ENCODE measurements at places on chromosomes 5 and 9.

GRCh38 chr5:179269781-179270543 lies 75.3 kb downstream of the ADAMTS2 start:
- DNase-seq = no peak

- no peak for DNase-seq
These were observed 69.8 kb downstream of the EQTN start for GRCh38 chr9:27227192-27227591.

DNA sequence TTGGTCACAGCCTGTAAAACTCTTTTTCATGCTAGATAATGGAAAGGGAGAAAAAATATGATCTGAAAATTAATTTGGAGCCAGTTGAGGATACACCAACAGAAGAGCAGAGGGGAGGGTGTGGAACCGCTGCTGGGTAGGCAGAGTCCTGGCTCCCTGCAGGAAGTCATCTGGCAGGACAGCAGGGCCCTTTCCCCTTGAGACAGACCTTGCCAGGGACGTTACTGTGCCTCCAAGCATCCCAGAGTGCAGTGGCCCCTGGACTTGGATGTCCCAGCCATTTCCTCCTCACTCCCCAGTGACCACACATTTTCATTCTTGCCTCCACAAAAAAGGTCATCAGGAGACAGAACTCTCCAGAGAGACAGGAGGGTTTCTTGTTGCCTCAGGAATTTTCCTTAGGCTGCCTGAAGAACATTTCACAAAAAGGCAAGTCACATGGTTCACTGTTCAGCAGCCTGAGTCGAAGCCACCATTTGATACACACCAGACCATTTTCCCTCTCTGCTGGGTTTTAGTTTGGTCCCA lies 5.9 kb downstream of the TRPM3 start:
- DNase-seq = no peak

DNA sequence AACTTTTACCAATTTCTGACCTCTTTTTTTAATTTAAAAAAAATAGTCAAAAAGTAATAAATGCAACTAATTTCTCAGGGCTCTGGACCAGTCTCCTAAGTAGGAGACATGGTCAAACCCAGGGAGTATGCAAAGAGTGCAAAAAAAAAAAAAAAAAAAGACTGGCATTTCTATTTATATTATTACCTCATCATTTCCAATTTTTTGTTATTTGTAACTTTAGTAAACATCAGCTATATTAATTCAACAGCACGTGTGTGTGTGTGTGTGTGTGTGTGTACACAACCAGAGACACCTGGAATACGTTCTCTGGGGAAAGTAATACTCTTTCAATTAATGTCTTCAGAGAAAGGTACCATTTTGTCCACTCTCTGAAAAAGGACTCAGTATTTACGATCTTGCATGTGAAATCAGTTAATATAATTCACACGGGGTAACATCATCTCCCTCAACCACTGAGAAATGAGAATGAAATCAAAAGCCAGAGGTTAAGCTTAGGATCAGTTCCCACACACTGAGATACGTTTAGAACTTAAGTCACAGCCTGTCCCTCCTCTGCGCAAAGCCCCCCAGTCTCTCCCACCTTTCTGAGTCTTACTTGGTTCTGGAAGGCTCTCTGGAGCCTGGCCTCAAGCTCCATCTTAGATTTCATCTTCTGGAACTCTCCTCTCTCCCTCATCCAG lies 21.9 kb downstream of the ZNF608 start:
- no peak for DNase-seq

GRCh38 chr5:113612060-113612496 lies 98.6 kb downstream of the YTHDC2 start:
- no peak for DNase-seq

- no peak for DNase-seq
These were observed 220.4 kb upstream of the CD180 start for GRCh38 chr5:67416986-67417385.

GRCh38 chr5:157106630-157107461 lies 2.0 kb downstream of the HAVCR2 start:
- peak; percentile 38 for DNase-seq

DNA sequence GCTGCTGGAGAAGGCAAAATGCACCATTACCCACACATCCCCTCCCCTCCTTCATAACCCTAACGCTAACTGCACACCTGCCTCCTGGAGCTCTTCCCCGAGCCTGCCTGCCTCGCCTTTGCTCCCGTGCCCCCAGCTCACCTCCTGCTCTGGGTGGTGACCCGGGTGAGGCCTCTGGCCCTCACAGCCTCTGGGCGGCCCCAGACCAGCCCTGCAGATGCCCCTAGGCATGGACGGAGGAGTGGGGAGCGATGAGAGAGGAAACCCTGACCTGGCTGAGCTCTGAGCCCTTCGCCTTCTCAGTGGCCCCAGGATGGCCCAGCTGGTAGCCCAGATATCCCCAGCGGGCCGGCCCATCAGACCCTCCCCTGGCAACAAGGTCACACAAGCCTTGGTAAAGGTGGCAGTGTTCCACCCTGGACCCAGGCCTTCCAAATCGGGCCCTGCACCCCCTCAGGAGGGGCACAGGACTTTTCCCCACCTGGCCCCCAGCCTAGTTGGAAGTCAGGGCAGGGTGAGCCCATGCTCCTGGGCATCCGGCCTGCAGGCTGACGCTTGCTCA lies 14.5 kb upstream of the CAMSAP1 start:
- no peak for DNase-seq

GRCh38 chr5:101796427-101796826 lies 499.7 kb downstream of the SLCO4C1 start:
- no peak for DNase-seq

DNA sequence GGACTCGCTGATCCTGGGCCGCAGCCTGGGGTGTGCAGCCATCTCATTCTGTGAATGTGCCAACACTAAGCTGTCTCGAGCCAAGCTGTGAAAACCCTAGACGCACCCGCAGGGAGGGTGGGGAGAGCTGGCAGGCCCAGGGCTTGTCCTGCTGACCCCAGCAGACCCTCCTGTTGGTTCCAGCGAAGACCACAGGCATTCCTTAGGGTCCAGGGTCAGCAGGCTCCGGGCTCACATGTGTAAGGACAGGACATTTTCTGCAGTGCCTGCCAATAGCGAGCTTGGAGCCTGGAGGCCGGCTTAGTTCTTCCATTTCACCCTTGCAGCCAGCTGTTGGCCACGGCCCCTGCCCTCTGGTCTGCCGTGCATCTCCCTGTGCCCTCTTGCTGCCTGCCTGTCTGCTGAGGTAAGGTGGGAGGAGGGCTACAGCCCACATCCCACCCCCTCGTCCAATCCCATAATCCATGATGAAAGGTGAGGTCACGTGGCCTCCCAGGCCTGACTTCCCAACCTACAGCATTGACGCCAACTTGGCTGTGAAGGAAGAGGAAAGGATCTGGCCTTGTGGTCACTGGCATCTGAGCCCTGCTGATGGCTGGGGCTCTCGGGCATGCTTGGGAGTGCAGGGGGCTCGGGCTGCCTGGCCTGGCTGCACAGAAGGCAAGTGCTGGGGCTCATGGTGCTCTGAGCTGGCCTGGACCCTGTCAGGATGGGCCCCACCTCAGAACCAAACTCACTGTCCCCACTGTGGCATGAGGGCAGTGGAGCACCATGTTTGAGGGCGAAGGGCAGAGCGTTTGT lies 19.9 kb downstream of the PTGES2 start:
- no peak for DNase-seq

- DNase-seq = no peak
These were observed 242.9 kb downstream of the MCTP1 start for GRCh38 chr5:95042037-95042436.

DNA sequence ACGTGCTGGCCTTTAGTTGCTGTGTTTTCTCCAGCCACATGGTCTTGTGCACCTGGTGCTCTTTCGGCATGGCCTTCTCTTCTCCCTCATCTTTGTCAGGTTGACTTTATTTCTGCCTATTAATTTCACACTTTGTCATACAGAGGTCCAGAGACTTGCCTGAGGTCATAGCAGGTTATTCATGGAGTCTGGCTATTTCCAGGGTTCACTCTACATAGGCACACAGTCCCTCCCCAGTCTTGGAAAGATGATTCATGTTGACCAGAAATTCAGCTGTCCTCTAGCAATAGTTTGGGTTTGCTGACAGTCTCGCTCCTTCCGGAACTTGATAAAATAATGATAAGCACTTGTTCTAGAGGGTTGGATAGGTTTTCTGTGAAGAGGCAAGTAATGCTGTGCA lies 81.6 kb downstream of the ARHGAP26 start:
- no peak for DNase-seq

DNA sequence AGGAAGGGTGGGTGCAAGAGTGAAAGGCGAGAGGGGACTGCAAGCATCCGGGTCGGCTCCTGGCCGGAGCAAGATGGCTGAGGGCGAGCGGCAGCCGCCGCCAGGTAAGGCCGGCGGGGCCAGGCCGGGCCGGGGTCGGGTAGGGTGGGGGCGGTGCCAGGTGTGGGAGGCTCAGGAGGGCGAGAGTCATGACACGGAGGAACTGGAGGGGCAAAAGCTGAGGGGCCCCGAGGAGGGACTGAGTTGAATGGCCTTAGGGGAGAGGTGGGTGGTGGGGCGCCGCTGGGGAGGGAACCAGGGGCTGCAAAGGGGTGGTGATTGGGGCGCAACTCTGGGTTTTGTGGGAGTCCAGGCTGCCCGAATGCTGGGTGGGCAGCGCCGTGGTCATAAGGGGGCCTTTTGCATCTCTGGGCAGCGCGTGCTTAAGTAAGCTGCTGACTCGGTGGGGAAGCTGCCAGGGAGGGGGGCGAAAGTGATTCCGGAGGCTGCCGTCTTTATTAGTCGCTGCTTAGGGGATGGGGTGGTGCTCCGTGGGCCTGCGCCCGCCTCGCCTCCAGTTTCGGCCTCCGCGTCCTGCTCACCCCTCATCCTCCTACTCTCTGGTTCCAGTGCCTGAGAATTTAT lies 425 bp downstream of the PTPA start:
- DNase-seq = peak; percentile 24

DNA sequence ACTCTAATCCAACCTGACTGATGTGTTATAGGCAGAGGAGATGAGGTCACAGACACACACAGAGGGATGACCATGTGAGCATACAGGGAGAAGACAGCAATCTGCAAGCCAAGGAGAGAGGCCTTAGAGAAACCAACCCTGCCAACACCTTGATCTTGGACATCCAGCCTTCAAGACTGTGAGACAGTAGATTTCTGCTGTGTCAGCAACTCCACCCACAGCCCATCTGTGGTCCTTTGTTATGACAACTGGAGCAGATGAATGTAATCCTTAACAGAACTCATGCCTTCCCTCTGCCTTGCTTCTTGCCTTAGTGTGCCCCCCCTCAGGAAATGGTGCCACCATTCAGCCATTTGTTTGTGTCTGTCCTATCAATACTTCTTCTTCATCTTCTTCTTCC lies 107.4 kb downstream of the NXNL2 start:
- DNase-seq = no peak

- DNase-seq = no peak
These were observed 1.7 kb downstream of the FREM1 start for GRCh38 chr9:14908295-14909180.

GRCh38 chr5:95686651-95687050 lies 3.9 kb upstream of the SPATA9 start:
- DNase-seq = no peak

DNA sequence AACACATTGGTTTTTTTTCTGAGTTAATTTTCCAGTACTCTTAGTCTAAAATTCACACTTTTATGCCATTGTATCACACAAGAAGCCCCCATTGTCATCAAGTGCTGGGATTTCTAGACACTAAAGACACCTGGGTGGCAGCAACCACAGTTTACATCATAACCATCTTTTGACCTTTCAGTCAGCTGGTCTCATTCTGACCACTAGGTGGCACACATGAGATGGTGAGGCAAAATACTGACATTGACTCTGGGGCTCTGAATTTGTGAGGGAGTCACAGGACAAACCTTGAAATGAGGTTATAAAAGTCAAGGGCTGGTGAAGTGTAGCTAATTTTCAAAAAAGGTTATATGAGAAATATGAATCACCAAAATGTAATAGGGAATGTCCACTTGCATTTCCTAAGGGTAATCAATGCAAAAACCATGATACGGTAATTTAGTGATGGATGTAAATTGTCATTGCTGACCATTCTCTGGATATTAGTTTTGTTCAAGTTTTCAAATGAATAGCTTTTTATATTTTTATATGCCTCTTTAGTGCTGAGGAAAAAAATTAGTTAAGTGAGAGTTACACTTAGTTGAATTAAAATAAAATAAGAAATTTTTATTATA lies 229.4 kb downstream of the DMAC1 start:
- DNase-seq = peak; percentile 62

- no peak for DNase-seq
These were observed 130.5 kb downstream of the SCAMP1 start for GRCh38 chr5:78490709-78491485.

DNA sequence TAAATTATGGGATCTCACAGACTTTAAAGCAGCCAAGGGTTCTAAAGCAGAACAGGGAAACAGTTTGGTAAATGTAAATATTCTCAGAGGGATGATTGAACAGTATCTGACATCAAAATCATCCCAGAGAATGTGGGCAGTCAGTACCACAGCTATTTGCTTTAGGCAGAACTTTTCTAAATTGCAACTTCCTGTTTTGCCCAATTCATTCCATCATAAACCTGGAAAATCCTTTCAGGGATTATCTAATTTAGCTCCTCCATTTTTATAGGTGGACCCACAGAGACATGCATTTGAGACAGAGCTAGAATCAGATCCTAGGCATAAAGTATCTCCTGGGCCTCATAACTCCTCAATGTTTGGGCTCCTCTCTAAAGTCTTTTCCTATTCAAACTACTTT lies 12.4 kb downstream of the NR6A1 start:
- no peak for DNase-seq

GRCh38 chr5:141846031-141846430 lies 32.2 kb downstream of the PCDH1 start:
- no peak for DNase-seq

DNA sequence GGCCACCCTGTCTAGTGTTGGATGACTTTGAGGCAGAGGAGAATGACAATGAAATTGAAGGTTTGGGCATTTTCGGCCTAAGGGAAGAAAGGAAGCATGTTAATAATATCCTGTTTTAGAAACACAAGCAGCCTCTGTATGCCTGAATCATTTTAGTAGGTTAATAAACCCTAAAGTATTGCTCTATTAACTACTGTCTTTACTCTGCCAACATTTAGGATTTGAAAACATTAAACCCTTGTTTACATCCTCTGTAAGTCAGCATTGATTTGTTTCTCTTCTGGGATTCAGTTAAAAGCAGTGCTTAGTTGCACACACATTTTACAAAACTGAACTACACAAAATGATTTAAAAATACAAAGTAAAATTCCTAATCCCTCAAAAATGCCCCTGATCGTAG lies 358.9 kb downstream of the ARRDC3 start:
- DNase-seq = no peak

GRCh38 chr5:98069876-98070512 lies 703.5 kb upstream of the RGMB start:
- no peak for DNase-seq

- peak; percentile 61 for DNase-seq
These were observed 13.1 kb downstream of the GPRIN1 start for GRCh38 chr5:176596689-176597416.

DNA sequence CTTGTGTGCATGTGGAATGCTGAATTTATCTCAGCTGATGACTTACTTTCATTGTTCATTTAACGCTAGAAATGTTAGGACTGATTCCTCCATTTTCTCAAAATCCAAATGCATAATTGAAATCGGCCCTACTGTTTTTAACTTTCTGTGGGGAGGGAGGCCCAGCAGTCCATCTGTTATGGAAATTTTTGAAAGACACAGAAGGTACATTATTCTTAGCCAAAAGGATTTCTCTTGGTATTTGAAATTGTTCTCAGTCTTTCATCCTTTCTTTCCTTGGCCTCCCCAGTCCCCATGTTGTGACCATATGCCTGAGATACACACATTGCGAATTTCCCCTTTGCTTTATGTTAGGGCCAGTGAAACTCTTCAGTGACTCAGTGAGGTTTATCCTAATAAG lies 549.9 kb downstream of the IRX1 start:
- no peak for DNase-seq

- peak; percentile 16 for DNase-seq
These were observed 43.9 kb downstream of the CRB2 start for GRCh38 chr9:123399803-123400378.

All from stimulated activated CD4-positive, alpha-beta T cell treated with anti-CD3 and anti-CD28 coated beads, Interleukin-1b, Interleukin-23, amount 100 ng/mL, for 48 hours (primary cell).